ENCODE measurements at places on chromosomes 3 and 15.

DNA sequence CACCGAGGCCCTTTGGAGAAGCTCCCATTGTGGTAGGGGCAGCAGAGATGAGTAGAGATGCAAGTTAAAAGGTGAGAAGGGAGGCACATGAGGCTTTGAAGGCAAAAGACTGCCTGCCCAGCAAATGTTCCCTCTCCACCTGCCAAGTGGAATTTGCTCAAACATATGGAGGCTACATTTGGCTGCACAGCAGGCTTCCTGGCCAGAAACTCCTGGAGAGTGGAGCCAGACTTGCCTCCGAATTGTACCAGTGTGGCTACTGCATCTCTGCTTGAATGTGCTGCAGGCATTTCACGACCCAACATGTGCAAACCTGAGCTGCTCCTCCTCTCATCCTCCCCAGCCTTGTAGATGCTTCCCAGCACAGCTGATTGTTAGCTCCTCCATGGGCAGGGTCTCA, 229.2 kb downstream of the ZNF621 start:
- DNase-seq, result no peak

DNA sequence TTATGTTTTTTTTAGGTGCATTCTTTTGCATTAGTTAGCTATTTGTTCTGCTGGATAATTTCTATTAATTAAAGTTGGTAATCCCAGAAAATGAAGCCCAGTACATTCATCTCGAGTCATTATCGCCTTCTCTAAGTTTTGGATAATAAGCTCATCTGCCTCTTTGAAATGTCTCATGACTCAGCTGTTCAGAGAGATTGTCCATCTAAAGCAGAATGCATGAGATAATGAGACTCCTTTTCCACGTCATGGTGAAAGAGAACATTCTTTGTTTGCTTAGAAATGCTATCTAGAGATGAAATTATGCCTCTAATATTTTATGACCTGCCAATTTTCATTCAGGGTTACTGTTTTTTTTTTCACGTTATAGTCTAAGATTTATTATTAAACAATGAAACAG, 374.7 kb upstream of the GOLIM4 start:
- DNase-seq, result no peak

DNA sequence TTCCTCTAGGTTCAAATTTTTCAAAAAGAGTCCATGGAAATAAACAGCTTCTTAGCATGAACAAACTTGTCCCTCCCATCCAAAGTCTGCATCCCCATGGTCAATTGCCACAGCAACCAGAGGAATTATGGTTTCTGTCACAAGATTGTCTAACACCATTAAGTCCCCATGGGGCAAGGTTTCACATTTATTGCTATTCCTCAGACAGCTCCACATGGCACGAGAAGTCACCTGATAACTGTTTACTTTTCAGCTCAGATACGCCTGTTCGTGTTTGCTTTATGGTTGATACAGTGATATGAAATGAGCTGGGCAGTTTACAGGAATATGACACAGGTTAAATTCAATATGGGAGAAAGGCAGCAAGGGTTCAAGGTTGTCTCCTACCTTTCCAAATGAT, 37.9 kb upstream of the MUC13 start:
- no peak for DNase-seq

GRCh38 chr15:42343596-42344232, 15.6 kb upstream of the CAPN3 start:
- no peak for DNase-seq

DNA sequence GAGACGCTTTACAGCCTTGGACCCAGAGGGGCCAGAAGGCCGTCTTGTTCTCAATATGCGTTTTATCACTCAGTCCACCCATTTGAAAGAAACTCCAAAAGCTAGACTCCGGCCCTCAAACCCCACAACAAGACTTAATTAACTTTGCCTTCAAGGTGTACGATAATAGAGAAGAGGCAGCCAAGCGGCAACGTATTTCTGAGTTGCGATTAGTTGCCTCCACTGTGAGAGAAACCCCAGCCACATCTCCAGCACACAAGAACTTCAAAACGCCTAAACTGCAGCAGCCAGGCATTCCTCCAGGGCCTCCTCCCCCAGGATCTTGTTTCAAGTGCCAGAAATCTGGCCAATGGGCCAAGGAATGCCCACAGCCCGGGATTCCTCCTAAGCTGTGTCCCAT, 17.4 kb upstream of the INO80 start:
- DNase-seq, result no peak

DNA sequence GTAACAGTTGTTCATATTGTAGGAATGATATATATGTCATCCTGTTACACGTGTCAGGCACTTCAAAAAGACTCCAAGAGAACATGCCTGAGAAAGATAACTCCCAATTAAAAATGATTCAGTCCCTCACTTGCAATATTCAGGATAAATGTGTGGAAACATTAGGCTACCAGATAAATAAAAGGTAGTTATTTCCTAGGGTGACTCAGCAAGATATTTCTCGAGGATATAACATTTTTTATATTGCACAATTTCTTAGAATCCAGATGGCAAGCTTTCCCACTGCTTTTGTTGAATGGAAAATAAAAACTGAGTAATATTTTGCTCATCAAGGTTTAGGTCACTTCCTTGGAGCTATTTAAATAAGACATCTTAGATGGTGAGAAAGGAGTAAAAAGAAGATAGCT, 181.4 kb downstream of the GAP43 start:
- DNase-seq, result no peak

DNA sequence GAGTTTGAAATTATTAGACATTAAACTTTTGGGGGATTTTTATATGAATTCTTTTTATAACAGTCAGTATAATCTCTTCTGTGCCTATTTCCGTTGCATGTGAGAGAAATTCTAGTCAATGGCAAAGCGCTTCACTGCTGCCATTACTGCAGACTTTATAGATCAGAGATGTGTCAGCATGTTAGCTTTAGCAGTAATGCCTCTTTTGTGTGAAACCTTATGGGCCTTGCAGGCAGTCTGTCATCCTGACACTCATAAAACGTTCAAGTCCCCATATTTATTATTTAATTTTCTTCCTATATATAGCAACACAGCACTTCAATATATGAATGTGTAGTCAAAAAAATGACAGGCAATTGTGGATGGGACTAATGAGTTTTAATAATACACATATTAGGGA, 191.0 kb downstream of the NLGN1 start:
- DNase-seq, result no peak

DNA sequence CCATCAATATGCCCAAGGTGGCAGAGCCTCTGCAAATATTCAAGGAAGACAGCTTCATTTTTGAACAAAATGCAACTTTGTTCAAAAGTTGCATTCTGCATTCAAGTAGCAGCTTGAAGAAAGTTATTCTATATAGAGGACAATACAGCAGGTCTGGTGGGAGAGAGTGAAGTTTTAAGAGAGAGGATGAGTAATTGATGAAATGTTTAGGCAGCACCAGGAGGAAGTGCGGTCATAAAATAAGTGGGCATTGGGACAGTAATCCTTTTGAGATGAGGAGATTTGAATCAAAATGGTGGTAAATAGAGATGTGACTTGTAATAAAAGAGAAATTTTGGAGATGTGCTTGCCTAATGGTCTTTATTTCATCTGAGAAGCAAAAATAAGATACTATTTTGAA, 607.3 kb upstream of the ZNF385D start:
- no peak for DNase-seq

DNA sequence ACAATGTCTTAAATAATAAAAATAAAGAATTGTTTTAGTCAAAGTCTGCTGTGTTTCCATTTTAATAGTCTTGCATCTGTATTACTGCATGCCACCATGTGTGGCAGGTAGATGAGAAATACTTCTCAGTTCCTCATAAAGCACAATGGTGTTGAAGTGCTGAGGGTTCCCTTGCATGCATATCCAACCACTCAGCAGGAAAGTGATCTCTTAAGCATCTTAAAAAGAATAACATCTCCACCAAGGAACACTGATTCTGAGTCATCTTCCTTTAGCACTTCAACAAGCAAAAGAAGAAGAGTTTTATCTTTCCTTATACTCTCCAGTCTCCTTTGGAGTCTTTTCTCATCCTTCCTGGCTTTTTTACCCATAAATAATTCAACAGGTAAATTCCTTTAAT, 602.0 kb downstream of the TBL1XR1 start:
- no peak for DNase-seq

GRCh38 chr3:18825665-18826064, 322.6 kb upstream of the KCNH8 start:
- no peak for DNase-seq

- DNase-seq, result no peak
Observed at GRCh38 chr3:15180042-15180611, 25.9 kb upstream of the CAPN7 start.

GRCh38 chr3:31668242-31668641, 135.5 kb downstream of the STT3B start:
- no peak for DNase-seq

DNA sequence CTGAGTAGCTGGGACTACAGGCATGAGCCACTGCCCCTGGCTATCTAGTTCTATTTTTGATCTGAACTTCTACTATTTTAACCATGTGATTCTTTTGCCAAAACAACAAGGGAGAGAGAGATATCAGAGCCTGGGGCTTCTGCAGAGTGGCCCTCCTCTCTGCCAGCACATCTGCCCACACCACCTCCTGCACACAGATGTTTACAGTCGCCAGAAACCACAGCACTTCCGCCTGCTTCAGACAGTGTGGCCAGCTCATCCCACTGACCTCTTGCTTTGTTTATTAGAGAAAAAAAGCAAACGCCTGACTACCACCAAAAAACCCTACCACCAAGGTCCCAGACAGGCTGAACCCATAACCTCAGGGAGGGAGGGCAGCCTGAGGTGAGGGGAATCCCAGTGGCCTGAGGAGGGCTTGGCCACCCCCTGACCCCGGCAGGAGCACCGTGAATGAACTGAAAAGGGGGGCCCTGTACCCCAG, 85.9 kb upstream of the ABHD2 start:
- DNase-seq, result no peak

DNA sequence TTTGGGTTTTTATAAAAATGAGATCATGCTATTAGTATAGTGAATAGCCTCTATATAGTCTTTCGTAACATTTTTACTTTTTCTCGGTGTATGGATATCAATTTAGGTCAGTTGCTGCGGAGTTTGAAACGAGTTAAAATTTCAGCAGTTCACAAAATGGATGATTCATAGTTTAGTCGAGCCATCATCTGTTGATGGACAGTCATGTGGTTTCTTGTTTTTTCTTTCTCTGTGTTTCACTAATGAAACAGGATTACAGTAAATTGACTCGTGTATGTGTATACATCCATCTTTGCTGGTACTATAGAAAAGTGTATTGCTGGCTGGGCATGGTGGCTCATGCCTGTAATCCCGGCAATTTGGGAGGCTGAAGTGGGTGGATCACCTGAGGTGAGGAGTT, 106.8 kb downstream of the IGF1R start:
- no peak for DNase-seq

All from H7 (cell line).